ENCODE measurements at places on chromosomes 12 and 14.

DNA sequence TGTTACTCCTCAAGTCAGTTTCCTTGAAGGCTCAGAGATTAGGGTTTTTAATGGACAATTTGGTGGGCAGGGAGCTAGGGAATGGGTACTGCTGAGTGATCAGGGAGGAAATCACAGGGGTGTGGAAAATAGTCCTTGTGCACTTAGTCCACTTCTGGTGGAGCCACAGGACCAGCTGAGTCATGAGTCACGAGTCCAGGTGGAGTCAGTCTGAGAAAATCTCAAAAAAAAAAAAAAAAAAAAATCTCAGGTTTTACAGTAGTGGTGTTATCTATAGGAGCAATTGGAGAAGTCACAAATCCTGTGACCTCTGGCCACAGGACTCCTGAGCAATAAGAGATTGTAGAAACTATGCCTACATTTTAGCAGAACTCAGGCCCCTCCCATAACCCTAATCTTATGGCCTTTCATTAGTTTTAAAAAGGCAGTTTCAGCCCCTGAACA, 28.2 kb upstream of the AMN1 start:
- no peak for DNase-seq

GRCh38 chr12:74537126-74537706, 419 bp upstream of the ATXN7L3B start:
- peak; percentile 73 for DNase-seq

GRCh38 chr14:86491743-86492142, 961.8 kb downstream of the FLRT2 start:
- no peak for DNase-seq

- no peak for DNase-seq
Observed at GRCh38 chr12:60168441-60168840, 572.6 kb downstream of the SLC16A7 start.

DNA sequence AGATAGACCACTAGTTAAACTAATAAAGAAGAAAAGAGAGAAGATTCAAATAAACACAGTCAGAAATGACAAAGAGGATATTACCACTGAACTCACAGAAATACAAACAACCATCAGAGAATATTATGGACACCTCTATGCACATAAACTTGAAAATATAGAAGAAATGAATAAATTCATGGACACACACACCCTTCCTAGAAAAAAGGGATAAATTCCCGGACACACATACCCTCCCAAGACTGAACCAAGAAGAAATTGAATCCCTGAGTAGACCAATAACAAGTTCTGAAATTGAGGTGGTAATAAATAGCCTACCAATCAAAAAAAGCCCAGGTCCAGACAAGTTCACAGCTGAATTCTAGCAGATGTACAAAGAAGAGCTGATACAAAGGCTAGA, 187.9 kb downstream of the SEC23A start:
- no peak for DNase-seq

DNA sequence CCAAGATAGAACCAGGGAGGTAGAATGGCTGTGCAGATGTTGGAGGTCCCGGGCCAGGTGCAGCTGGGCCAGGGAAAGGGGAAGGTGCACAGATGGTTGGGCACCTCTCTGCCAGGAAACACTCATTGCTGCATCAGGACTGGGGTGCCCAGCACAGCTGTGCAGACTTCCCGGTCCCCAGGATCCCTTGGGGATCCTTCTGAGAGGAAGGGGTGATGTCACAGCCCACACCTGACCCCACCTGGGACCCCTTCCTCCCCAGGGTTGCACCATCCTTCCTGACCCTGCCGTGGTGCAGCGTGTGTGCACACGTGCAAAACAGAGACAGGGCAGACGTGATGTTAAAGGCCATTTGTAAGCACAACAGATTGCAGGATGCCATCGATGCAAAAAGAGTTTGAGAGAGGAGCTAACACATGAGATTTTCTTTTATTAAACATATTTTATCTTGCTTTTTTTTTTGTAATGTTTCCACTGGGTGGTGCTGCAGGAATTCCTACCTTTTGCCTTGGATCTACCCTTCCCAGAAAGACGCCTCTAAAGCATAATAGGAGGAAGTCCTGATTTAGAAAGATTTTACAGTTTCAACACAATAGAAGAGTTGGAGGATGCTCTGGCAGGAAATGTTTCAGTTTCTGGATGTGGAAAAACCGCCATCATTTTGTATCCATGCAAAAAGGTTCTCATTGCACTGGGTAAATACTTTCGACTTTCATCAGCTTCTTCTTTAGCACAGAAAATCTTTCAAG, 14.8 kb downstream of the ELK3 start:
- DNase-seq = no peak

GRCh38 chr14:106872611-106873446, 1346.4 kb downstream of the TMEM121 start:
- peak; percentile 81 for DNase-seq

DNA sequence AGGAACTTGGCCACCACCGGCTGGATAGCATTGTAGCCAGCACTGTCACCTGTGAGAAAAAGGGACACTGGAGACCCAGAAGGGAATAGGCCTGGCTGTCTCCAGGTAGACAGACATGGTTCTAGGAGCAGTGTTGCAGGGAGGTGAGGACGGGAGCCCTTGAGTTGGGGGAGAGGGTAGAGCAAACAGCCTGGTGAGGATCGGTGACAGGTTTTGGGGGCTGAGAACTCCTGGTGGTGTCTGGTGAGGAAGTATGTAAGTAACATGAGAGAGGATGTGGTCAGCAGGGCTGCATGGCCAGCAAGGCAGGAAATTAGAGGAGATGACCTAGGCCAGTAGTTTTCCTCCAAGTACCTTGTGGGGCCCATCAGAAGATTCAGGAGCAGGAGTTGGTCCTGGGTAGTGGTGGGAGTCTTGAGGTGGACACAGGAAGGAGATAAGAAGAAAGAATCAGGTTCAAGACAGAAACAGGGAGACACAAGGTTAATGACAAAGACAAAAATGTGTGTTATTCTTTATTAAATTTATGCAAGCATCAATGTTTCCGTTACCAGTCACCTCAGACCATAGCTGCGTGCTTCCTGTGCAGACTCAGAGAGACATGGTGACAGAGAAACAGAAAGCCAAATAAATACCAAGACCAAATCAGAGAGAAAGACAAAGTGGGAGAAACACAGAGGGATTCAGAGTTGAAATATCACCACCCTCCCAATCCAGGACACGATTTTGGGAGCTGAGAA, at the start of gene ARHGAP9:
Gene ARHGAP9 (minus strand): TSS at position 491 of the 740 bp plus-strand sequence. CDS start 460 bp downstream, at position 31.
- peak; percentile 87 for DNase-seq

- DNase-seq = no peak
Observed at GRCh38 chr12:124381456-124382296, 86.8 kb downstream of the RFLNA start.

DNA sequence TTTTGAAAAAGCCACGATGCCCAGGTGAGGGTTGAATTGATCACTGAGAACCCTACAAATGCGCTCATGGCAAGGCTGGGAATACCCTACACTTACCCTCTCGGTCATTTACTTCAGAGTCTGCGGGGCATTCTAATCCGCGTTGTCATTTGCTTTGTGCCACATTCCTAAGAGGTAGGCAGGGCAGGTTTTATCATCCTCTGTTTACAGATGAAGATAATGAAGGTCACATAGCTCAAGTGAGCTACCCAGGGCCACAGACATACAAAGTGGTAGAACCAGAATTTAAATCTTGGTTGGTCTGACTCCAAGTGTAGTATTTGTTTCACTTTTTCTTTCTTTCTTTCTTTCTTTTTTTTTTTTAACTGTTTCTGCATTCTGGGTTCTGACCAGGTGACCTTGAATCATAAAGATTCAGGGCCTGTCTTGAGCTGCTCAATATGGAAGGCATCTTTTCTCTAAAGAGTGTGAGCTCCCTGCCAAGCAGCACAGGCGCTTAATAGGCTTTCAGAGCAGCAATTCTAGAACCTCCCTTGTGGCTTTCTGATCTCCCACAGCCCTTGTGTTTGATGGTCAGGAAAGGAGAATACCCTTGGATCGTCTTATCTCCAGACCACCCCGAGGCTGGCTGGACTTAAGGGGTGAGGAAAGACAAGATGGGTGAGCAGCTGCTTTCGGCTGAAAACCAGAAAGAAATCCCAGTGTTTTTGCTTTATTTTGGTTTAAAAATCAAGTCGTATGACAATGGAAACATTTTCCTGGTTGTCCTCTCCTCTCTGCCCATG, 662 bp upstream of the BATF start:
- DNase-seq = peak; percentile 45

GRCh38 chr14:24900269-24901100, 149.5 kb downstream of the STXBP6 start:
- DNase-seq = no peak
